Stimulated activated CD4-positive, alpha-beta T cell treated with anti-CD3 and anti-CD28 coated beads, Interleukin-4, amount 100 ng/mL, for 24 hours (primary cell): ENCODE measurements at places on chromosomes 7 and 10.

DNA sequence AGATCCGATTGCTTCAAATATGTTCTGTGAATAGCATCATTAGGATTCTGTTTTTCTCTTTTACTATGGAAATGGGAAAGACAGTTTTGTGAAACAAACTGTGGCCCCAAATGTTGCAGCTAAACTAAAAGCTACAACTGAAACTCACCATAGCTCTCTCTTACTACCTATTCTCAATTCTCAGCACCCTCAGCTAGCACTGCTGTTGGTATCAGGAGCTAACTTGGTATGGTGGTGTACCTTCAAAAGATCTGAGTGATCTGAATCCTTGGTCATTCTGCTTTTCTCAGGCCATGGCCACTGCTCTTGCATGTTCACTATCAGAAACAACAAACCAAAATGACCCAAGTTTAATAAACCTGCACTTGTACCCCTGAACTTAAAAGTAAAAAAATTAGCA, 1208.0 kb downstream of the SORCS1 start:
- DNase-seq = no peak

DNA sequence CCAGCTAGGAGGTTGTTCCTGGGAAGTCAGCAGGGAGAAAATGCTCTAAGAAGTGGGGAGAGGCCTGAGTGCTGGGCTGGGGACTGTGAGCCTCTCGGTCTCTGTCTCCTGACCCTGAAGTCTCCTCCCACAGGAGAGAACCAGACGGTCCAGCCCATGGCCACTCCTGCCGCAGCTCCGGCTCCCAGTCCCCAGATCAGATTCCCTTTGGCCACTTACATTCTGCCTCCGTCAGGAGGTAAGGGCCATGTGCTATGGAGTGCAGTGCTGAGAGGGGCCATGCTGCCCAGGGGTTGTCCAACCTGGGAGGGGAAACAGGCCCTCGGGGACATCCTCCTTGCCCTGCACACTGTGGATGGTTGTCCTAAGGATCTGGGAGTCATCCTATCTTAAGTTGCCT, 21.3 kb upstream of the ZNF467 start:
- DNase-seq = no peak

DNA sequence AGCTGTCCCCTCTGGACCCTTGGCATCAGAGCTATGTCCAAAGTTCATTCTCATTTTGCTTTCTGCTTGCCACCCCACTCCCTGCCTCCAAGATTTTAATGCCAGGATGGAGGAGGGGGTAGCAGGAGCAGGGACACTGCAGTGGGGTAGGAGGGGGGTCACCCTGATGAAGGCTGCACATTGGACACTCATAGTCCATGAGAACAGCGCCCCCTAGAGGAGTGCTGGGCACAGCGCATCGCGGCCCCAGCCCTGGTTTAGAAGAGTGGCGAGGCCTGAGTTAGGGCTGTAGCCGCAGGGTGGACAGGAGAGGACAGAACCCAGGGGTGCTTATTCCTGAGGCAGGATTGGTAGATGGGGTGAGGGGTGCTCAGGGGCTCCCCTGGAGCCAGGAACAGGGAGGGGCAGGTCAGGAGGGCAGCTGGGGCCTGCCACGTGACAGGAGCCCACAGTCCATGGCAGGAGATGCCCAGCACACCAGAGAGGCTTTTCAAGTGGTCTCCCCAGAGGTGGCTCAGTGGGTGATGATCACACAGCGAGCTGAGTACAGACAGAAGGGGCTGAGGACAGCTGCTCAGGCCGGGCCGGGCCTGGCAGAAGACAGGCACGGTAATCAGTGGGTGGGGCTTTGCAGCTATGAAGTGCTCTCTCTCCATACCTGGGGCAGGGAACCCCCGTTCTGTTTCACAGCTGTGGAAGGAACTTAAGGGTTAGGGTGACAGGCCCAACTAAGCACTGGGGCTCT, 71.4 kb downstream of the NEURL1 start:
- peak; percentile 46 for DNase-seq

DNA sequence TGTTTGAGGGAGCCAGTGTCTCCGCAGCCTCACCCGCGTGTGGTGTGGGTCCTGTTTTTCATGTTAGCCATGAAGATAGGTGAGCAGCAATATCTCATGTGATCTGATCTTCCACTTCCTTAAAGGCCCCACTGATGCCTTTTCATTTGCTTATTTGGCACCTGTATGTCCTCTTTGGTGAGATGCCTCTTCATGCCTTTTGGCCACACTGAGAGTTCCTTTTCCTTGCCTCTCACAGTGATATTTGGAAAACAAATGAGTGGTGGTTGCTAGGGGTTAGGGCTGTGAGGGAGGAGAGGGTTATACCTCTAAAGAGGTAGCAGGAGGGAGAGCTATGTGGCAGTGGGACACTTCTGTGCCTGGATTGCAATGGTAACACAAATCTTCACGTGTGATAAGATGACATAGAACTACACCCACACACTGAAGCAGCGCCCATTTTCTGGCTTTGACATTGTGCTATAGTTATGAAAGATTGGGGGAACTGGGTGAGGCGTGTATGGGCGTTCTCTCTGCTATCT, 90.4 kb upstream of the TNS3 start:
- DNase-seq = no peak

DNA sequence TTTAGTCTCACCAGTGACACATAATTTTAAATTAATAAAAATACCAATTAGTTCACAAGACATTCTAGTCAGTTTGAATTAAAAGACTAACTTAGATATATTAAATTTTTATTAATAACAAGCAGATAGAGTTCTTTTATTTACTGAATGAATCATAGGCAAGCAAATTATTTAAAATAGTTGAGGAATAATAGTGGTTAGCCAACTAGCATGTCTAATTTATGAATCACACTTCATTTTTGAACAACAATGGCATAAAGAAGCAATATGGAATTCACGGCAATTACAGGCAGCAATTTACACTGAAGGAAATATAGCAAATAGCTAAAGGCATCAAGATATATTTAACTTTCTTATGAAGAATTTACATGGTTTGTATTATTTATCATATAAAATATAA, 187.0 kb upstream of the SLC26A5 start:
- no peak for DNase-seq

DNA sequence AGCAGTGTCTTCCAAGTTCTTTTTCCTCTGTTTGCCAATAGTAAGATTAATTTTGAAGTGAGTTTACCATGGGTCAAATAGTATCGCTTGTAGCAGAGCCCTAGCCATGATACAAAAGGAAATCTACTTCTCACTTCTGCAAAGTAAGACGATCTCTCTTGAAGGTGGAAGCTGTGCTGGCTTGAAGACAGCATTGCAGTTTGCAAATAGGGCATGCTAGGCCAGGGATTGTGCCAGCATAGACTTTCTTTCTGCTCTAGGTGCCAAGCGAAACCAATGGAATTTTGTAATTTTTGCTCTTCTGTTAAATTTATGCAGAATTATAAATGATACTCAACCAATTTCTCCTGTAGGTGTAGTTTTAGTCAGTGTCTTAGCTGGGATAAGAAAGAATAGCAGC, 74.5 kb downstream of the SLC13A1 start:
- DNase-seq = no peak

- no peak for DNase-seq
Measured at GRCh38 chr7:116249969-116250553, 39.7 kb downstream of the TES start.

GRCh38 chr7:26049081-26049480, 102.9 kb upstream of the NFE2L3 start:
- DNase-seq = no peak

DNA sequence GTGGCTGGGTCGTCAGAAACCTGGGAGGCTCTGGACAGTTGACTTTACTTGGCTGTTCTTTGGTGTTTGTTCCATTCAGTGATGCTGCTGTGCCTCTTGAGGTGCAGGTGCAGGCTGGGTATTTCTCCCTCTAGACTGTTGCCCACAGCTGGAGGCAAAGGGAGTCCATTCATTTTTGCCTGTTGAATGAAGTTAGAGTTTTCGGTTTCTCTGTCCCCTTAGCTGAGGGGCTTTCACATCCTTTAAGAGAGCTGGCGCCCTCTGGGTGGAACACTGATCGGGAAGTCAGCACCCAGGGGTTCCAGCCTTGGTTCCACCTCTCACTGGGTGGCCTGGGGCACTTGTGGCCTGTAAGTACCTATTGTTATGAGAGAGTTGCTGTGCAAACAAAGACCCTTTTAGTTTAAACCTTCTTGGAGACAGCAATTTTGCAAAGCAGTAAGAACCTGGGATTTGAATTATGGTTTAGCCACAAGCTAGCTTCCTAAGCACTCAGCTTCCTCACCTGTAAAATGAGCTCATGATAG, 67.2 kb downstream of the GRK5 start:
- no peak for DNase-seq

- DNase-seq = no peak
Measured at GRCh38 chr10:113305871-113306270, 247.0 kb upstream of the HABP2 start.

DNA sequence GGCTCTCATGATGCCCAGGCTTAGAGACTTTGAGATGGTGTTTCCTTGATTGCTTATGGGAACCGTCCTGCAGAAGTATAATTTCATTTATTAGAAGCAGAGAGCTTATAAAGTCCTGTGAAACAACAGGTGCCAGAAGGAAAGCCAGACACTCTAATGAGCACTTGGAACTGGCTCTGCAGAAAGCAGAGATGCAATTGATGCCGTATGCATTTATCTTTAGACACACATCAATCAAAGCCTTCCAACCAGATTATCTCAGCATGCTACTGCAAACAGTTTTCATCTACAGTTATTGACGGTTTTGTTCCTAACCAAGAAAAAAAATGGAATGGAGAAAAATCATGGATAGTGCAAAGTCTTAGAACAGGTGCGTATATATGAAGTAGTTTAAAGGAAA, 371.7 kb upstream of the PRKCQ start:
- DNase-seq = no peak

GRCh38 chr10:123837756-123838155, 53.9 kb downstream of the CPXM2 start:
- DNase-seq = no peak

- no peak for DNase-seq
Measured at GRCh38 chr10:66931340-66931948, 5.6 kb downstream of the LRRTM3 start.

DNA sequence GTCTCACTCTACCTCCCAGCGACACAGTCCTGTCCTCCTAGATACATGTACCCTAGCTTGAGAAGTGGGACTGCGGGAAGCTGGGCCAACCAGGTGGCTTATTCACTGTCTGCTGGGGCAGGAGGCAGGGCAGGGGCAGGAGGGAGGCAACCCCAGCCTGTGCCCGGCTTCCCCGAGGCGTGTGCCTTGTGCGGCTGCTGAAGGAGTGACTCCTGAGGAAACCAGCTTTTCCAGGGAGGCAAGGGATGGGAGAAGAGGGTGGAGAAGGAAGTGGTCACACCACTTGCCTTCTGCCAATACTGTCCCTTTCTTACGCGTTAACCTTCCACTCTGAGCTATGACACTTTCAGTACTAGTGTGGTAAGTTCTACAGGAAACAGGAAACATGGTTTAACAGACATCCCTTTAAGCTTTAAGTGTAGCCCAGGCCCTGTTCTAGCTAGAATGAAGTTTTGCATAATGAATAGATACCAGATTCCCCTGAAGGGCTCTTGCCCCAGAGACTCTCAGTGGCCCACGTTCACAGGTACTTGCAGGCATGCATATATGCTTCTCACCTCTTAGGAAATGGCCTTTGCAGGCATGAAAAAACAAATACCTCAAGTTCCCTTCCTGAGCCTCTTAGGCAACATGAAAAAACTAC, 40.6 kb downstream of the SYPL1 start:
- peak; percentile 36 for DNase-seq

GRCh38 chr7:68425377-68425776, 1172.9 kb upstream of the AUTS2 start:
- DNase-seq = no peak

DNA sequence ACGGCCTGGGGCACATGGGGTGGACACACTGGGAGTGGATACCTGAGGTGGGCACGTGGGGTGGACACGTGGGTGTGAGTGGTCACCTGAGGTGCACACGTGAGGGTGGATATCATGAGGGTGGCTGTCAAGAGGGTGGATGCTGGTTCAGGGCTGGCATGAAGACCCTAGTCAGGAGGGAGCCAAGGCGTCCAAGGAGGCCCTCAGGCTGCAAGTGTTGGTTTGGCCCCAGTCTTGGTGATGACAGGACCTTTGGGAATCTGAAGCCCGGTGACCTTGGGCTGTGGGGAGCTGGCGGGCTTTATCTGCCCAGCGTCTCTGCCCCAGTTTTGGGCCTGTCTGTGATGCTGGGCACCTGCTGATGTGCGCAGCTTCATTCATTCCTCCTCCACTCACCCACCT, 24.9 kb upstream of the PFKFB3 start:
- no peak for DNase-seq

GRCh38 chr10:69673521-69673920, 43.5 kb downstream of the FAM241B start:
- DNase-seq = no peak

GRCh38 chr10:49076741-49077521, 38.4 kb downstream of the VSTM4 start:
- DNase-seq = no peak

DNA sequence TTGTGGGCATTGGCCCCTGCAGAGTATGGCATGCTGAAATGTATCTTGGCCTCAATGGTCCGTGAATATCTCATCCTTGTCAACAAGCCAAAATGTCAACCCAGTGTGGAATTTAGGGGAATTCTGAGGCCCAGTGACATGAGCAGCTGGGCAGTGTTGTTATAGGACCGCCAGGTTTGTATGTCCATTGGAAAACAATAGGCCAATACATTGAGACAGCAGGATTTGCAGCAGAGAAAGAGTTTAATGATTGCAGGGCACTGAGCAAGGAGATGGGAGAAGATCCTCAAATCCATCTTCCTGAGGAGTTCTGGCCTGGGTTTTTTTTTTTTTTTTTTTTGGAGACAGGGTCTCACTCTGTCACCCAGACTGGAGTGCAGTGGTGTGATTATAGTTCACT, 95.7 kb upstream of the BAIAP2L1 start:
- no peak for DNase-seq

GRCh38 chr7:98097042-98097645, 9.5 kb upstream of the LMTK2 start:
- DNase-seq = no peak

DNA sequence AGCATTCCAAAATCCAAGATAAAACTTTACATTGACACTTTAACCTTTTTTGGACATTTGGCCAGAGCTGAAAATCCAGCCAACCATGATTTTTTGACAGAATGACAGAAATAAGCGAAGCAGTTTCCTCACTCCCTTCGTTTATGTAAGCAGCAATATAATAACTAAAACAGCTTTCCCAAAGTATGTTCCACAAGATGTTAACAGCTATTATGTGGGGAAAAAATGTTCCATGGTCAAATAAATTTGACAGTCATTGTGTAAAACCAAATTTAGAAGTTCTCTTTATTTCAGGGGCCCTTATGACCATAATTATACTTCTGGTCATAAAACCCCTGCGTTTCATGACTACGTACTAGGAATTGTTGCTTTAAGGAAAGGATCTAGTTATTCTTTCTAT, 416.5 kb downstream of the MAGI2 start:
- DNase-seq = no peak

GRCh38 chr10:73408978-73409521, 4.8 kb downstream of the ANXA7 start:
- no peak for DNase-seq

GRCh38 chr7:22411977-22412693, 55.2 kb upstream of the RAPGEF5 start:
- DNase-seq = no peak

- no peak for DNase-seq
Measured at GRCh38 chr10:7571981-7572380, 94.8 kb downstream of the ITIH5 start.
